Activated T-helper 17 cell treated with anti-CD3 and anti-CD28 coated beads, Interleukin-2, amount 50 U/mL, for 72 hours (primary cell): ENCODE measurements at places on chromosomes 6 and 20.

- ATAC-seq: no peak
These were observed 23.8 kb downstream of the MYT1 start for GRCh38 chr20:64188091-64188490.

DNA sequence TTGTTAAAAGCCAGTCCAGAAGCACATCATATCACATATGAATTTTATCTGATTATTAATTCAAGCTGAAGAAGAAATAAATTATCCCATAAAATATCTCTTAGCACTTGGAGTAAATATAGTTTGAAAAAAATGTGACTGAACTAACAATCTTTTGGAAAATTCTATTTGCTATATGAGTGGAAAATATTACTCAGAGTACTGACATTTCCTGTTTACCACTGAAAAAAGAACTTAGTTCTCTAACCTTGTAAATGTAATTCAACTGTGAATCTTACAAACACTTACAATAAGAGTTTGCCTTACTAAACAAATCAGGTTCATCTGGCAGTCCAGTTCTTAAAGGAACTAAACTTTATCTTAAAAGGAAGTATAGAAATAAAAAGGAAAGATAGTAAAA, 44.2 kb downstream of the MOXD1 start:
- no peak for ATAC-seq

- ATAC-seq: peak; percentile 26
These were observed 556 bp downstream of the PANK2 start for GRCh38 chr20:3889489-3890397.

DNA sequence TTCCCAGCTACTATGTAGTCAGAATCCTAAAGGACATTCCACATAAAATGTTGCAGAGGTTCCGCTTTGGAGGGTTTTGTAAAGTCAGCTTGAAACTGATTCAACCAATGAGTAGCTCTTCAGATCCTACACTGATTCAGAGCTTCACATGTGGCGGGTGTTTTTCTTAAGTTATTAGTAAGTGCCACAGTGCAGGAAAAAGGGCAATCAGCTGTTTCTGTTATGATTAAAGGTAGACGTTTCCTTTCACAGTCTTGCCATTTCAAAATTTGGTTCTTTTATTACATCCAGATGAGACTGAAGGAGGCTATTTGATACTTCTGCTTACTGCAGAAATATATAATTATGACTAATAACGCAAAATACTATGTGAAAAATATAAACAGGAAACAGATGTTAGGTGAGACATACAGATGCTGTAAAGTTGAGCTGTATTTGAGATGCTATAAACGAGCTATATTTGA, 443.9 kb downstream of the CDKAL1 start:
- peak; percentile 97 for ATAC-seq

GRCh38 chr6:53326372-53327016, 22.3 kb downstream of the ELOVL5 start:
- ATAC-seq: peak; percentile 56
